Stimulated activated CD8-positive, alpha-beta memory T cell treated with anti-CD3 and anti-CD28 coated beads, Interleukin-2, amount 100 ng/mL, for 1 hour (primary cell): ENCODE measurements at places on chromosomes 6 and 20.

DNA sequence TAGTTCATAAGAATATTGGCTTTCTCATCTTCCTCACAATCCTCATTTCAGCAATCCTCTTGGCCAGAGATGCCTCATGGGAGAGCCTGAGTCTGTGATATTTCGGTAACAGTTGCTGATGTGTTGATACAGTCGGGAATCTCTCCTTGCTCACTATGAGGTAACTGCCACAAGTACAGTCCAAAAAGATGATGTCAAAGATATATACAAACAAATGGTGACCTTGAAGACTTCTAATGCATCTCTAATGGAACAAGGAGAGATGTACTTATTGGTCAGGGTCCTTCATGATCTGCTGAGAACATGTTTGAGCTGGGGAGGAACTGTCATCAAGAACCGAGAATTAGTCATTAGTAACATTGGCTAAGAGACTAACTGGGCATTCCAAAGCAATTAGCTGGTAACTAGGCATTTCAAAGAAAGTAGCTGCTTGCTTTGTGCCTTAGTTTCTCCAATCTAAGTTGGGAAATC is 56.1 kb downstream of the FILIP1 start:
- no peak for DNase-seq

- no peak for DNase-seq
Observed at GRCh38 chr20:19688031-19688806, 69.8 kb upstream of the RIN2 start.

- DNase-seq, result no peak
Observed at GRCh38 chr20:42549496-42549895, 640.2 kb downstream of the PTPRT start.

GRCh38 chr6:91185072-91185471 is 598.2 kb upstream of the MAP3K7 start:
- DNase-seq, result no peak

DNA sequence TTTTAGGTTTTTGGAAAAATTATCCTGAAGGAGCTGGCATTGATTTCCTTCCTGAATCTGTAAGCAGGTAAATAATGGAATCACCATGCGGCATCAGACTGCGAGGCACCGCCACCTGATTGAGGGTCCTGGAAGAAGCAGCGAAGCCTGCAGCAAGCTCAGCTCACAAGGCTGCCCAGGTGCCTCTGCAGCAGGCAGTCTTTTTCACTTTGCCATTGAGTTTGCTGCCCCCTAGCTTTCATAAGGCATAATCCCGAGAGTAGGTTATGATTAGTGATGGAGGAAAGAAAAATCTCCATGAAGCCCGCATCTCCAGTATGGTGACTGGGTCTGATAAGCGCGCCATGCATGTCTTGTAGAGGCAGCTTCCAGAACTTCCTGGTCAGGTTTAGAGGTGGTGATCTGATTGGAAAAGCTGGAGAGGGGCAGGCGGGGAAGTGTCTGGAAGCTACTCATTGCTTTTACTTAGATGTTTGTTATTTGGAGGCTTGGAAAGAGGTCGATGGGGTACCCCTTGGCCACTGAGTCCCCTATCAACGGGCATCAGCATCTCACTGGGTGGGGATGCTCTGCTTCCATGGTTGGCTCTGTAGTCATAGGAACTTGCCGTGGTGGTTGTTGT is 26.7 kb downstream of the IYD start:
- no peak for DNase-seq

GRCh38 chr20:60170116-60170515 is 211.9 kb downstream of the CDH26 start:
- no peak for DNase-seq

DNA sequence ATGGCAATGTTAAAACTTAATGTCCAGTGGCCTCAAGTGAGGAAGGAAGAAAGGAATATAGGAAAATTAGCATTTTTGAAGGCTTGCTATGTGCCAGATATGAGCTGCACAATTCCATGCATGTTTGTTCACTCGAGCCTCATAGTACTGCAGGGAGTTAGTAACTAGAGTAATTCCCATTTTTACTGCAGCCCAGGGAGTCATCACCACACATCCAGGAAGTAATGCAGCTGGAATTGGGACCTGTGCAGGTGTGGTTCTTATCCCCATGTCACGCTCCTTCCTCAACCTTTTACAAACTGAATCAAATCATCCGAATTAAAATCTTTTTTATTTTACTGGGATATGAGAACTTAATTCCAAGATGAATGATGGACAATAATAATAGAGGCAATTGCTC is 149.5 kb upstream of the MAFB start:
- DNase-seq, result no peak

GRCh38 chr6:161169696-161170095 is 104.2 kb downstream of the AGPAT4 start:
- no peak for DNase-seq

DNA sequence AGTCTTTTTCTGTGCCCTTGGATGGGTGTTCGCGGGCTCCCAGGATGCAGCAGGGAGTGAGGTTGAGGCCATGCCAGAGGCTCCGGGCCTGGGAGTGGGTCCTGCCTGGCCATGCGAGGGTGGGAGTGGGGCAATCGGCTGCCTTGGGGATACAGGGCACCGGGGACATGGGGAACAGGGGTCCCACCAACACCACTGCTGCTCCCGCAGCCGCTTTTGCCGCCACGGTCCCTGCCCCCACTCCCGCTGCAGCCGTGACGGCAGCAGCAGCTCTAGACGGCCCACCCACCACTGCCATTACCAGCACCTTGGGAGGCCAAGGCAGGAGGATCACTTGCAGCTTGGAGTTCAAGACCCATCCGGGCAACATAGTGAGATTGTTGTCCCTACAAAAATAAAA is 35.3 kb upstream of the FAM50B start:
- no peak for DNase-seq

- DNase-seq, result no peak
Observed at GRCh38 chr6:117513778-117514365, 31.4 kb downstream of the DCBLD1 start.

DNA sequence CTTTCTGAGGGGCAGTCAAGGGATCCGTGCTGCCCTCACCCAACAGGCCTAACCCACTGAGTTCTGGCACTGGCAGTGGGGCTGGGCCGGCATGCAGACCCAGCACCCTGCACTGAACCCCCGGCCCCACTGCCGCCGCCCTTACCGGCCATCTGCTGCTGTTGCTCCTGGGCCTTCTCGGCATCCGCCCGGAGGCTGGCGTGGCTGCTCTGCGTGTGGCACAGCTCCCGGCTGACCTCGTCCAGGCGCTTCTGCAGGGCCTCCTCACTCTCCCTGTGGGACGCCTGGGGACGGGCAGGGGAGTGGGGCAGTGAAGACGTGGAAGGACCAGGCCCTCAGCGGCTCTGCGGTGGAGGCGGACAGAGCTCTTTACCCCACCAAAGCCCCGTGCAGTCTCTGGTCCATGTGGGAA is 52.4 kb downstream of the RRBP1 start:
- DNase-seq, result no peak

GRCh38 chr6:148874698-148875293 is 128.0 kb downstream of the UST start:
- DNase-seq, result no peak

GRCh38 chr6:34201455-34202107 is 35.1 kb upstream of the HMGA1 start:
- DNase-seq, result no peak

GRCh38 chr20:49045440-49046086 is 549 bp upstream of the CSE1L start:
- no peak for DNase-seq

GRCh38 chr20:36128463-36129159 is 25.9 kb upstream of the EPB41L1 start:
- no peak for DNase-seq

- no peak for DNase-seq
Observed at GRCh38 chr6:122154912-122155575, 244.4 kb upstream of the HSF2 start.

DNA sequence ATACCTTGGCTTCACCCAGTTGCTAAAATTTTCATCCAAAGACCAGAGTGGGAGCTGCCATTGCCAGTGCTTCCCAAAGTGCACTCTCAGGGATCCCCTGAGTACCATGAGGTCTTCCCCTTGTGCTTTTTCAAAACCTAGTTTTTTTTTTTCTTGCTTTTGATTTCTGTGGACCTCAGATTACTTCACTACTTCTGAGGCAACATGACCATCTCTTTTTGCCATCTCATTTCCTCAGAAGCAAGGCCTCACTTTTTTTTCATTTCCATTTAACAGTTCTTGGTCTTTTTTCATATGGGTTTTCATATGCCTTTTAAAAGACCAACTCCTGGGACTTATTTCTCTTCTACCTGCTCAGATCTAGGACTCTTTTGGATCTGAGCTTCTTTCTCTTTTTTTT is 64.1 kb upstream of the MMS22L start:
- no peak for DNase-seq
